ENCODE measurements at places on chromosomes 1 and 21.

- no peak for DNase-seq
These were observed 49.0 kb upstream of the PROX1 start for GRCh38 chr1:213938776-213939175.

GRCh38 chr1:119667173-119667572 lies 19.1 kb upstream of the ZNF697 start:
- no peak for DNase-seq

DNA sequence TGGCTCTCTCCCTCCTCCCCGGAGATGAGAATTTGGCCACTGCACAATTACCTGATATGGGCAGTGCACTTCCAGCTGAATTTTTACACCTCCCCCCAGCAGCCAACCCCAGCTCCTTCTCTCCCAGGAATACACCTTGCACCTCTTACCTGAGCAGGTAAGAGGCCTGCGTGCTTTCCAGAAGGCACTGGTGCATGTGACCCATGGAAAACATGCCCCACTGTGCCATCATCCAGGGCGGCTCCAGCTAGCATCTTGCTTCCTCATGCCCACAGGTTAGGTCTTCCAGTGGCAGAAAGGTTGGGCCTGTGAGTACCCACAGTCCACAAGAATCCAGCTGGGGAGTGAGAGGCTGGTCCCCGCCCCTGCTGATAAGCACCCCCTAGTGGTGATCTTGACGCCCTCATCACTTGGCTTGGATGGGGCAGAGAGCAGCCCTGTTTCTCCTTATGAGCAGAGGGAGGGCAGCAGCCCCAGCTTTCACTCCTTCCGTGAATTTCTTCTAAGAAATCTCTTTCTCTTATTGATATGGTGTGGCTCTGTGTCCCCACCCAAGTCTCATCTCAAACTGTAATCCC lies 57.8 kb downstream of the EDARADD start:
- DNase-seq: no peak

- DNase-seq: no peak
These were observed 18.1 kb downstream of the NAV1 start for GRCh38 chr1:201556841-201557571.

DNA sequence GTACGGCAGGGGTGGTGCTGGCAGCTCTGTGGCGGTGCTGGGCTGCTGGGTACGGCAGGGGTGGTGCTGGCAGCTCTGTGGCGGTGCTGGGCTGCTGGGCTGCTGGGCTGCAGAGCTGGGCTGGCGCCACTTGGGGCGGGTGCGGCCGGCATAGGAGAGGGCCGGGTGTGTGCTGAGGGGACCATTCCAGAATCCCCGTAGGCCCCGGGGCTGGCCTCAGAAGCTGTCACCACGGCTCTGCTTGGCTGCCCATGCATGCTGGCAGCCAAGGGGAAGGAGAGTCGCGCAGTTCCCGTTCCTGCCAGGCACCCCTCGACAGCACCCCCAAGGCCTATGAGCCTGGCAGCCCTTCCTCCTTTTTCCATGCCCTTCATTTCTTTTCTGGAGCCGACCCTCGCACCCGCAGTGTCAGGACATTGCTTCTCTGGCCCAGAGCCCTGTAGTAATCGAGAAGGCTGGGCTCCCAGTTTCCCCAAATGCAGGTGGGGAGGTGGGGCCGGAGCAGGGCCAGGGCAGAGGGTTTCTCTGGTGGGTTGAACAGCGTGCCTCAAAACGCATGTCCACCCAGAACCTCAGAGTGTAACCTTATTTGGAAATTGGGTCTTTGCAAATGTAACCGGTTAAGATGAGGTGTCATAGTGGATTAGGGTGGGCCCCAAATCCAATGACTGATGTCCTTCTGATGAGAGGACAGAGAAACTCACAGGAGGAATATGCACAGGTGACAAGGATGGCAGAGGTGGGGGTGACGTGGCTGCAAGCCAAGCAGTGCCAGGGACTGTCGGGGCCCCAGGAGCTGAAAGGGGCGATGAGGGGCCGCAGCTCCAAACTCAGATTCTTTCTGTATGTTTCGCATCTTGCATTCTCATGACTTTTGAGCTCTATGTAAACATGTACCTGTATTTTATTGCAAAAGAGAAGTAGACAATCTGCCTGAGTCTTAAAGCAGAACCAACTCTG lies 71.0 kb upstream of the ACTRT2 start:
- no peak for DNase-seq

DNA sequence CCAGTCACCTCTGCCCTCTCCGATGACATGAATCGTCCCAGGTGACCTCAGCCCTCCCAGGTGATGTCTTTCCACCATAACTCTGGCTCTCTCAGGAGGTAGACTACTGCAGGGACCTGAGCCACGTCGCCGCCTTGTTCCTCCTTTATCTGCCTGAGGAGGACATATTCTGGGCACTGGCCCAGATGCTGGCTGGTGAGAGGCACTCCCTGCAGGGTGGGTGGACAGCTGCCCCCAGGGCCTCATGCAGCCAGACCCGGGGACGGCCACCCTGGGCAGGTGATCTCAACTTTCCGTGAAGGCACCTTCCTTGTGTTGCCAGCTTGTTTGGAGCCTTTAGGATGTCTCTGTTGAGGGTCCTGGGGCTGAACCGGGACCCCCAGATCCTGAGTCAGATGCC lies 13.9 kb upstream of the ZBTB17 start:
- DNase-seq: no peak

GRCh38 chr1:93980320-93981273 lies 71.4 kb upstream of the GCLM start:
- no peak for DNase-seq

DNA sequence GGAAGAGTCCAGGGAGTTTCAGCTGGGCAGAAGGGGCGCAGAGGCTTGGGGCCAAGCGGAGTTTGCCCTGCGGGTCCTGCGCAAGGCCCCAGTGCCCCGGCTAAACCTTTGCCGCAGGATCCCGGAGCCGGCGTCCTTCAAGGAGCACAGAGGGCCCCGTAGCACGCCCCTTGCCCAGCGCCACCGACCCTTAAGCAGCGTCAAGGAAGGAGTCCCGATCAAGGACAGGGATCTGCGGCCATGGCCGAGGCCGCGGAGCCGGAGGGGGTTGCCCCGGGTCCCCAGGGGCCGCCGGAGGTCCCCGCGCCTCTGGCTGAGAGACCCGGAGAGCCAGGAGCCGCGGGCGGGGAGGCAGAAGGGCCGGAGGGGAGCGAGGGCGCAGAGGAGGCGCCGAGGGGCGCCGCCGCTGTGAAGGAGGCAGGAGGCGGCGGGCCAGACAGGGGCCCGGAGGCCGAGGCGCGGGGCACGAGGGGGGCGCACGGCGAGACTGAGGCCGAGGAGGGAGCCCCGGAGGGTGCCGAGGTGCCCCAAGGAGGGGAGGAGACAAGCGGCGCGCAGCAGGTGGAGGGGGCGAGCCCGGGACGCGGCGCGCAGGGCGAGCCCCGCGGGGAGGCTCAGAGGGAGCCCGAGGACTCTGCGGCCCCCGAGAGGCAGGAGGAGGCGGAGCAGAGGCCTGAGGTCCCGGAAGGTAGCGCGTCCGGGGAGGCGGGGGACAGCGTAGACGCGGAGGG lies 520 bp downstream of the CLIC6 start:
- DNase-seq: no peak

Data from midbrain (tissue), 1 donor.